Kidney epithelial cell (primary cell): ENCODE measurements at places on chromosomes 6 and 20.

- DNase-seq, result no peak
Measured at GRCh38 chr6:66328200-66328599, 621.2 kb upstream of the EYS start.

GRCh38 chr6:148831064-148831463 is 84.2 kb downstream of the UST start:
- DNase-seq, result no peak

GRCh38 chr6:51818520-51819022 is 268.8 kb downstream of the PKHD1 start:
- no peak for DNase-seq

DNA sequence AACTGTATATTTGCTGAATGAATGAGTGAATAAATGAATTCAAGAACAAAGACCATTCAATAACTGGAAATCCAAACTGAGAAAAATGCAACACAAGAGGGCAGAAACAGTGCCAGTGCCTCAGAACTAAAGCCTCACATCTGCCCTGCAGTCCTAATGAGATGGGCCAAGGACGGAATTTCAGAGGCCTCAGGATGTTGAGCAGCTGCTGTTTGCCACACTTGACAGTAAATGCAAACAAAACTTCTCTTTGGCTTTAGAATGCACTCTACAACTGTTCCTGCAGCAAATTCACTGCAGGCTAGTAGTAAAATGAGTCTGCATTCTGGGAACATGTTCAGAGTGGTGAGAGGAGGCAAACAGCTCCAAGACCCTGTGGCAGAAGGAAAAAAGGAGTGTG is 177.6 kb upstream of the LRFN2 start:
- no peak for DNase-seq

GRCh38 chr20:7497985-7498384 is 442.3 kb downstream of the HAO1 start:
- peak; percentile 87 for DNase-seq

GRCh38 chr6:168363811-168364792 is 44.5 kb upstream of the DACT2 start:
- DNase-seq, result no peak

GRCh38 chr20:41276317-41276751 is 41.2 kb downstream of the ZHX3 start:
- no peak for DNase-seq

DNA sequence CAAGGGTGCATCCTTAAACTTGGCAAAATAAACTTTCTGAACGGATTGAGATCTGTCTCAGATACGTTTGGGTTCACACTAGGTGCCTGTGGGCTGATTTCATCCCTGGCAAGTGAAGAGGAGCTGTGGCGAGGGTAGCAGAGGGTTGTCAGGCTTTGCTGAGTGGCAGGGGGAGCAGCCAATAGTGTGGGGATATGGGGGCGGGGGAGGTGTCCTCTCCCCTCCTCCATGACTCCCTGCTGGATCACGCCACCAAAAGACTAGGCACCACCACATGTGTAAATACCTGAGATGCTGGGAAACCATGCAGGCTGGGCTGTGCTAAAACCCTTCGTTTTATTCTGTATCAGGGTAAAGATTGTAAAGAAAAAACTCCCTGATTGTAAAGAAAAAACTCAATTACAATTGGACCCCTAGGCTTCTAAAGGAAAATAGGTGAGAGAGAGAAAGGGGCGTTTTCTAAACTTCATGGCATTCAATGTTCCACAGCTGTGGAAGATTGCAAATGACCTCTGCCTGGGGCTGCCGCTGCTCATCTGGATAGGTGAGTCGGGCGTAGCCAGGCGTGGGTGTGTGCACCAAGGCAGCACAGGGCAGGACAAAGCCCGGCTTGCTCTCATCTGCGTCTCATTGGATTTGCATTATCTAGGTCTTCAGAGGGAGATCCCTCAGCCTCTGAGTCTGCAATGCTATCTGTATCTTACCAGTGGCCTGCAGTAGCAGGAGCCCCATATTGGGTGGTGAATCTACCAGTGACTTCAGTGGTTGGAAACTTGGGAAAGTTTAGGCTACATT is 26.9 kb upstream of the ADTRP start:
- DNase-seq, result no peak

DNA sequence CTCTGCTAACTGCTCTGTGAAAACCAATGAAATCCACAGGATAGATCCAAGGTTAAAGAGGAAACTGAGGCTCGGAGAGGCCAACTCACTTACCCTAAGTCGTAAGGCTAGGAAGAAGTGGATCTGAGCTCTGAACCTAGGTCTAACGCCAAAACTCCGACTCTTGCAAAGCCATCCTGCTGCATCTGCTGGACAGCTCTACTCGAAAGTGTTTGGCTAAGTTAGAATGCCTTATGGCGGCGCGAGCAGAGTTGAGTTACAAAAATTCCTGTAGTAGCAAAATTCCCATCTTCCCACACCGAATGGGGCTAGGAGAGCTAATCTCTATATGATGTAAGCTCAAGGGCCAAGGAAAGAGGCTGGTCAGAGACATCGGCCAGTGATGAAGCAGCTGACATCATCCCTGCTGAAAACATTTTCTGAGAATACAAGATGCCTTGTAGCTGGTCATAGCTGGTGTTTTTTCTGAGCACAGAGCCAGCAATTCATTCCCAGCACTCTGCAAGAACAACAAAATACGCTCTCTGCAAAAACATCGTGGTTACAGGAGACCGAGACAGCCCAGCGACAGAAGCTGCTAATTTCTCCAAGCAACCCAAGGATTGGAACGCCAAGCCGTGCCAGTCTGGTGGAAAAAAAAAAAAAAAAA is 1.8 kb downstream of the SPATA2 start:
- no peak for DNase-seq

DNA sequence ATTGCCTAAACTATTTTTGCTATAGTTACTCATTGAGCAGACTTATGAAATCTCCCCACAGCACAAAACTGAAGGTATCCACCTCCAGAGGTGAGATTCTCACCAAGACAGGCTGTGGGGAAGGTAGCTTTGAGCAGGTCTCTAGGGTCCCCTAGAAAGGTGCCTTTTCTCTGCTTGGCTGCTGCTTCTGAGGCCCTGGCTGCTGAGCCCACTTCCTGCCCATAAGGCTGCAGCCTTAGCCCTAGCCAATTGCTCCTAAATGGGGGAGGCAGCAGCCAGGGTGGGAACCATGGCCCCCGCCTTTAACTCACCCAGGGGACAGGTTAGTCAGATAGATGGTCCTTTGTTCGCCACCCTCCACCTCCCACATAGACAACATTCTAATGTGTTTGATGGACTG is 3.6 kb downstream of the NT5E start:
- DNase-seq, result no peak

DNA sequence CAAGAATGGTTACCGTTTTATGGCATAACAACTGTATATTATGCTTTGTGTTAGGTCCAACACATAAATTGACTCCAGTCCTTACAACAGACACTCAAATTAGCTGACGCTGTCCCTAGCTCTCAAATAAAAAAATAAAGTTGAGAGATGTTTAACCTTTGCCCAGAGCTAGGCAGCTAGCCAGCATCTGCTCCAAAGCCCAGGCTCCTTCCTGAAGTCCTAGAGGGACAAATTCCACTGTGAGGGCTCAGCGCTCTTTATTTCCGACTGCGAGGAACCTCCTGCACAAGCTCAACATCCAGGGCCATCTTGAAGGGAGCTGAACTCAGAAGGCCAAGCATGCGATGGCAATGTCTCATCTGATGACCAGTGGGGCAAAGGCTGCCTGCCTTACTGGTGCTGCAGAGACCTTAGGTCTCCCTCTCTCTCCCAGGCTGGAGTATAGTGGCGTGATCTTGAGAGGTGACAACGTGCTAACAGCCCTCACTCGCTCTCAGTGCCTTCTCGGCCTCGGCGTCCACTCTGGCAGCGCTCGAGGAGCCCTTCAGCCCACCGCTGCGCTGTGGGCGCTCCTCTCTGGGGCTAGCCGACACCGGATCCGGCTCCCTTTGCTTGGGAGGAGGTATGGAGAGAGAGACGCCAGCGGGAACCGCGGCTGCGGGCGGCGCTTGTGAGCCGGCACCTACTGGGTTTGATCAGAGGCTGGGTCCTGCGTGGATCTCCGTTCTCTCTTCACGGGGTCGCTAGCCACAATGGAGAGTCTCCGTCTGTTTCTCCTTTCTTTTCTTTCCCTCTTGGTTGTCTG is 24.7 kb upstream of the GFOD1 start:
- no peak for DNase-seq

- no peak for DNase-seq
Measured at GRCh38 chr20:38673261-38673660, 51.0 kb upstream of the SLC32A1 start.

GRCh38 chr6:109516929-109517328 is 33.9 kb upstream of the ZBTB24 start:
- no peak for DNase-seq

GRCh38 chr20:21361266-21361665 is 36.1 kb downstream of the NKX2-4 start:
- DNase-seq, result no peak

- no peak for DNase-seq
Measured at GRCh38 chr6:1622220-1622850, 12.6 kb downstream of the FOXC1 start.

DNA sequence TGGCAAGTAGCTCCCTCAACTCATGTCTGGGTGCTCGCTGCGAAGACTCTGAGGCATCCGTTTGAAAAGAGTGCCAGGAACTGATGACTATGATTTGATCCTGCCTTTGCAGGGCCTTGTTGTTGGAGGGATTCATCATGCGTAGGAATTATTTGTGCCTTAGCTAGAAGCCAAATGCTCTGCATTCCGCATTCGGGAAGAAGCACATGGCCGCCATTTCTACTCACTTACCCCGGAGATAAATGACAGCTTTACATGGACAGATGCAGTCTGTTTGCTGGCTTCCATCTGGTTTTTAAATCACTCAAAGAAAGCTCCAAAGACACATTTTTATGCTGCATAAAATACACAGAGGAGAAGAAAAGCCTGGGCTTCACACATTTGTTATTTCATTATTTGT is 363.3 kb upstream of the CDH4 start:
- no peak for DNase-seq

- no peak for DNase-seq
Measured at GRCh38 chr6:169799474-169799926, 48.1 kb downstream of the ERMARD start.

- no peak for DNase-seq
Measured at GRCh38 chr6:10961837-10962236, 75.0 kb downstream of the SYCP2L start.

GRCh38 chr20:47735412-47736400 is 49.6 kb downstream of the SULF2 start:
- no peak for DNase-seq
